ENCODE measurements at places on chromosomes 1 and 21. TPM values are rescaled to one million over a fixed set of nuclear protein-coding genes. Genes with fewer than 3 reads are reported as not detected.

- no peak for DNase-seq
These were observed 245.8 kb downstream of the MATN1 start for GRCh38 chr1:30477588-30477987.

Gene OR2L3
- not detected for total RNA-seq

- DNase-seq = no peak
These were observed 27.5 kb upstream of the PLPPR4 start for GRCh38 chr1:99236756-99237155.

- DNase-seq = no peak
These were observed 21.1 kb upstream of the F3 start for GRCh38 chr1:94562519-94563260.

Gene SYTL1
- 2.3 TPM for total RNA-seq

- DNase-seq = no peak
These were observed 31.6 kb upstream of the CCSAP start for GRCh38 chr1:229374485-229374884.

Gene SELP
- 13.7 TPM for total RNA-seq

DNA sequence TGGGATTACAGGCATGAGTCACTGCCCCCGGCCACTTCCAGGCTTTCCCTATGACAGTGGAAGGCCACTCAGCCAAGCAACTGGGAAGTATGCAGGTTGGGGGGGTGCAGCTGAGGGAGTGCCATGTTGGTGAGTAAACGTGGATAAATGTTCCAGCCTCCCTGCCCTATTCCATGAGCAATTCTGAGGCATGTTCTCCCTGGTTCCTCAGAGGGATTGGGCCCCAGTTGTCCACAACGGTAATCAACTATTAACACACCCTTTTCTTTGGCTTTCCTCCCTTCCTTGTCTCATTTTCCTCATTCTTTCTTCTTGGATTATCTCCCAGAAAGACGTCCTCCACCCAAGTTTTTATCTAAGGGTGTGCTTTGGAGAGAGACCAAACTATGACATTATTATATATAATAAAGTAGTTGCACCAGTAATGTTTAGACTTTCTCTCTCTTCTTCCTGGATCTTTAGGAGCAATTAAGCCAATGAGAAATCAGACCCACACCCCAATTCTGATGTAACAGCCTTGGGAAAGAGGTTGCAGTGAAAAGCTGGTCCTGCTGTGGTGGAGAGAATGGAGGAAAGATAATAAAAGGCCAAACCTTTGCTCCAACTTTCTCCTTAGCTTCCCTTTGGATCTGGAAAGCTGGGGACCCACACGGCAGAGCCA lies 6.8 kb upstream of the SLAMF9 start:
- peak; percentile 84 for DNase-seq

GRCh38 chr1:18948048-18948912 lies 8.2 kb downstream of the IFFO2 start:
- peak; percentile 63 for DNase-seq

Gene RNF19B
- 10.6 TPM for total RNA-seq

DNA sequence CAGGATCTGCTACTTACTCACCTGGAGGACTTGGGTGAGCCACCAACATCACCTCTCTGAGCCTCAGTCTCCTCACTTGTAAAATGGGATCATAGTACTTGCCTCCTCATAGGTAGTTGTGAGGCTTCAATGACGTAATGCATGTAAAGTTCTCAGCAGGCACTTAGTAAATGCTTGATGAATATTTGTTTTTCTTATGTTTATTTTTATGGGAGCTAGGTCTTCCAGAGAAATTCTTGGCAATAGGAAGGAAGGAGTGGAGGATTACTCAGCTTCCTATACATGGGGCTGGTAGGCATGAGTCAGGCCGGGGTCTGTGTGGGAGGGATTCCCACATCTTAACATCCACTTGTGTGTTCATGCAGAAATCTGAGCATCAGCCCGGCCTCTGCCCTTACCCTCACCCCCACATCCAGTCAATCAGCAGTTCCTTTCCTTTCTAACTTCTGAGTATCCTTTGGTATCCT lies 95.4 kb upstream of the USP24 start:
- DNase-seq = no peak

DNA sequence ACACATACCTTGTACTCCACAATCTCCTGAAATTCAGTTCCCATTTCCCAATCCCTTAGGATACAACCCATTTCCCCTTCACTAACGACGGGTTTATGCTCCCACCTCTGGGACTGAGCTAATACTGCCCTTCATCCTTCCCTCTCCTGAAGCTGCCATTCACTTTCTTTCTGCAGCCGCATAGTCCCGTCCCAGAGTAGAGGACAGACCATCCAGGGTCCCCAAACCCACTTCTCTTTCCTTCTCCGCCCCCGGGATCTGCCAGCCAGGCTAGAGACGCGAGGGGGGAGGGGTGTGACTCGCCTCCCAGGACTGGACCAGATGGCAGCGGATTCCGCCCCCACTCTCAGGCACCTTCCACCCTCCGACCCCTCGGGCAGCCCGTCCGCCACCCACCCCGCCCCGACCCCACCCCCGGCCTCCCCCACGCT lies 679 bp downstream of the ABL2 start:
- DNase-seq = peak; percentile 49

DNA sequence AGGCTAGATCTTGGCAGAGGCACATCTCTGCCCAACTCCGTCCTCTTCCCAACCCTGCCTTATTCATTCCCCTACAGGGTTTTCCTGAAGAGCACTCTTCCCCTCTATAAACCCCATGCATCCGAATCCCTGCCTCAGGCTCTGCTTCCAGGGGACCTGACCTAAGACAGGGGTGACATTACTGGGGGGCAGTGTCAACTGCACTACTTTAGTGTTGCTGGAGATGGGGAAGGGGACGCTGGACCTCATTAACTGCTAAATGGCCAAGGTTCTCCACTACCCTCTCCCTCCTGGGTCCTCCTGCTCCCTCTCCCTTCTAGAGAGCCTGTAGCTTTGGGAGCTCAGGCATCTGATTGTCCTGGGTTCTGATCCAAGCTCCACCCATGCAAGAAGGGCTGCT lies 126.2 kb downstream of the GRIK3 start:
- DNase-seq = no peak

Gene DCDC2B
- total RNA-seq = not detected

DNA sequence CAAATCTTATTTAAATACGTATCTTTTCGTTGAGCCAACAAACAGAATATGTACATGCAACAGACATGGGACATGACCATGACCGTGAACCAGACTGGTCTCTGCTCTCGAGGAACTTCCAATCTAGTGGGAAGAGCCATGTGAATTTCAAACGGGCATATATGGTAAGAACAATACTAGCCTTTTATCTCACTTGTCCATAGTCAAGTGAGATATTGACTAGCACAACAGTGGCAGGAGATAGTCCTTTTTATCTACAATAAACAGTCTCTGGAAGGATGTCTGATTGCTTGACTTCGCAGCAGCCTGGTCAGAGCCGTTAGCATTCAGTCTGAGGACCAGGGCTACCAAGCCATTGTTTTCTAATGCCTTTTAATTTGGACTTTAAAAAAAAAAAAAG lies 12.6 kb upstream of the PLA2G2C start:
- no peak for DNase-seq

- peak; percentile 89 for DNase-seq
These were observed 112.4 kb downstream of the OSBPL9 start for GRCh38 chr1:51729156-51729823.

Gene CENPF
- 0.37 TPM for total RNA-seq

Gene DFFB
- 2.9 TPM for total RNA-seq

GRCh38 chr1:223832637-223832943 lies 13.2 kb downstream of the TP53BP2 start:
- peak; percentile 48 for DNase-seq

DNA sequence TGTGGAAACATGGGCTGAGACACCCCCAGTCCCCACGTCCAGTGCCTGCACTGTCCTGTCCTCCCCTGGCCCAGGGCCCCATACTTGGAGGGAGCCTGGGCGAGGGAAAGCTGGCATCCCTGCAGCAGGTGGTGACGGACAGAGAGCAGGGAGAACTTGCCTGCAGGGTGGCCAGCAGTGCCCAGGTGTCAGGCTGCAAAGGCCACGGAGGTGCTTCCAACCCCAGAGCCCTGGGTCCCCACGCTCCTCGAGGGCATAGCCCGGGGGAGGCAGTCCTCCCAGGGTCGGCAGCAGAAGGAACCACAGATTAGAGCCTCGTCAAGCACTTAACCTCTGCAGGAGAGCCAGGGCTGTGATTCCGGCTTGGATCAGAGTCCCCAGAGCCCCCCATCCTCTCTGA lies 77.5 kb downstream of the ARHGEF16 start:
- DNase-seq = no peak

DNA sequence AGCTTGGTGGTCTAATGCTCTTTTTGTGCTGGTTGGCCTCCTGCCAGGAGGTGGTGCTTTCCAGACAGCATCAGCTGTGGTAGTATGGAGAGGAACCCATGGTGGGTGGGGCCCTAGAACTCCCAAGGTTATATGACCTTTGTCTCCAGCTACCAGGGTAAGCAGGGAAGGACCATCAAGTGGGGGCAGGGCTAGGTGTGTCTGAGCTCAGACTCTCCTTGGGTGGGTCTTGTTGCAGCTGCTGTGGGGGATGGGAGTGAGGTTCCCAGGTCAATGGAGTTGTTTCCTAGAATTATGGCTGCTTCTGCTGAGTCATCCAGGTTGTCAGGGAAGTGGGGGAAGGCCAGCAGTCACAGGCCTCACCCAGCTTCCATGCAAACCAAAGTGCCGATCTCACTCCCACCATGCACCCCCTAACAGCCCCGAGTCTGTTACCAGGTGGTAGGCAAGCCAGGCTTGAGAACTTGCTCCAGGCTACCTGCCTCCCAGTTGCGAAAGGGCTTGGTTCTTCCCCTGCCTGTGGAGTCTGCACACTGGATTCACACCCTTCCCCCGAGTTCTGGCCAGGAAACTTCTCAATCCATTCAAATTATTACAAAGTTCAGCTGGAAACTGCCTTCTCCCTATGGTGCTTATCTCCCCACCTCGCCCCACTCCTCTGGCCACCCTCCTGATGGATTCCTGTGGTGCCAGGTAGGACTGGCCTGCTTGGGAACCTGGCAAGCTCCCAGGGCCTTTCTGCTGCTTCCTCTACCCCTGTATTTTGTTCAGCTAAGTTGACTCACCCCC lies 37.8 kb downstream of the DRAM2 start:
- no peak for DNase-seq

Gene TESK2
- 4.3 TPM for total RNA-seq

DNA sequence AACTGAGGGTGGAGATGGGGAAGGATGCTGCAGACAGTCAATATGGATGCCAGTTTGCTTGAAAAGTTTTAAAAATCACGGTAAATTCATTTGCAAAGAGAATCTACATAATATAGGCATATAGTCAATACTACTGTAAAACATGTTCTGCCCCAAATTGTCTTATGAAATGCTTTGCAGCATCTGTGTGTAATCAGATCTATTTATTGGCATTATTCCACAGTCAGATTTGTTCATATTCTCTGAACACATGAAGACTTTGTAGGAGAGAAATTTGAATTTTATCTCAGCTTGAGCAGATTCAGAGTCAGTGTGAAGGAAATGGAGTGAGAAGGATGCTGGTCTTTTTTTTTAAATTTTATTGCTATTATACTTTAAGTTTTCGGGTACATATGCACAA lies 88.5 kb downstream of the PLPPR4 start:
- DNase-seq = no peak
